Nephron progenitor cell (in vitro differentiated cells): ENCODE measurements at places on chromosomes 3 and 15.

GRCh38 chr3:59514865-59515482, 465.1 kb upstream of the CFAP20DC start:
- DNase-seq = no peak

DNA sequence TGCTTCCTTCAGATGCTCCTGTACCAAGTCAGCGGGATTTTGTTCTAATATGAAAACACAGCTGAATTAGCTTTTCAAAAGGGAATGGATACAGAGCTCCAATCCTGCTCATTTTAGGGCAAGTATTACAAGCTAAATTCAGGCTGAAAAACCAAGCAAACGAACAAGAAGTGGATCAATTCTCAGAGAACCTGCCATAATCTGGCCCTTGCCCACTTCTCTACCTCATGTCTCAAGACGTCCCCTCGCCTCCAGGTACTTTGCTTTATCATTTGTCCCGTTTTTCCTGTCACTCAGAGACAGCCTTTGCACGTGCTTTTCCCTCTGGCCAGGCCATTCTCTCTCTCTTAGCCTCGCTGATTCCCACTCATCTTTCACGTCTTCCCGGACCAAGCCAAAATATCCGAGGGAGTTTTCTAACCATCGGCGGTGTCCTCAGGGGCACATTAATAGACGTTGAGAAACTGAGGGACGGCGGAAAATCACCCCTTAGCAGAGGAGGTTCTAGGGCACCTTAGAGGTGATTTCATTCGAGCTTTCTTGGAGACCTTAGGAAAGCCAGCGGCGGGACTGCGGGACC, 654 bp downstream of the SUSD5 start:
- DNase-seq = peak; percentile 8

DNA sequence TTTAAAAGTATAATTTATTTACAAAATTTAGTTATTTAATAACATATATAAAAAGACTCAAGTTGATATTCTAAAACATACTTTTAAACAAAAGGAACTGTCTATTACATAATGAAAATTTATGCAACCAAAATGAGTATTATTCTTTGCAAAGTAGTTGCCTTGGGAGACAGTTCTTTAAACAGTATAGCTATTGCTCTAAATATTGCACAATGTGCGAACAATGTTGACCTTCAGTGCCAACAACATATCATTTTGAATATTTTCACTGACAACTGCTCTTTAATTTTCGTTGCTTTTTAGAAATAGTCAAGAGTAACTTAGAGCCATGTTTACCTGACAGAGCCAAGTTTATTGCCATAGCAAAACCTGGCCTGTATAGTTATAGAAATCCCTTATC, 124.9 kb downstream of the ZBTB20 start:
- no peak for DNase-seq

GRCh38 chr3:50316657-50317242, 5.8 kb downstream of the HYAL2 start:
- DNase-seq = no peak

- DNase-seq = no peak
These were observed 8.1 kb upstream of the TIGIT start for GRCh38 chr3:114285648-114286230.

GRCh38 chr3:46857485-46858341, 5.5 kb downstream of the MYL3 start:
- DNase-seq = peak; percentile 2

GRCh38 chr3:196639483-196640296, at the start of gene NRROS:
TSS of gene NRROS (plus strand) at chr3:196639694. CDS start at chr3:196654540, 14,846 bp downstream.
- DNase-seq = peak; percentile 50

- DNase-seq = no peak
These were observed 20.9 kb downstream of the FSTL1 start for GRCh38 chr3:120429921-120430361.

DNA sequence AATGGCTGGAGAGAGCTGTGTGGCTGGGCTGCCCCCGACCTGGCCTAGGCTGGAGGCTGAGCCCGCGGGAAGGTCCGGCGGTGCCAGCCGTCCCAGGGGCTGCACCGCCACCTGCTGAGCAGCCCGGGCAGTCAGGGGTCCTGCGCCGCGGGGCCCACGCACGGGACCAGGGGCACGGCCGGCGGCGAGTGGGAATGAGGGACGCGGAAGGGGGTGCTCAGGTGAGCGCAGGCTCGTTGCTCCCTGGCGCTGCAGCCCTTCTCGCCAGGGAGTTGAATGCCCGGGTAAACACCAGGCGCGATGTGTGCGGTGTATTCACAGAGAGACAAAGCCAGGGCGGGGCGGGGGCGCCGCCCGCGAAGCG, 666 bp upstream of the SEMA3F start:
- no peak for DNase-seq

DNA sequence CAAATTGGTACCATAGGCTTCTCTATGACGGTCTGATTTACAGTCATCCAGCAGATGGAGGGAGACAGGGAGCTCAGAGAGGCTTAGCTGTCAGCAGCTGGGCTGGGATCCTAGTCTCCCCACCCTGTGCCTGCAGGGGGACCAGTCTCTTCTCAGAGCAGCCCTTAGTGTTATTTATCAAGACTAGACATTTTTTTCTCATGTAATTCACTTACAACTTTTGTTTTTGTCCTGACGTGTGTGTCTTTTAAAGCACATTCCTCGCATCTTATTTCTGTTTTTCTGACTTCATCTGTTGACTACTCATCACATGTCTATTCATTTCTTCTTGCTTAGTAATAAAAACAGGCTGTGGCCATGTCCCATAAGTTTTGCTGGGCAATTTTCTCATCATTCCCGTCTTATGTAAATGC, 116.1 kb downstream of the KLF13 start:
- no peak for DNase-seq
